ENCODE measurements at places on chromosomes 2 and 18. TPM values are rescaled to one million over a fixed set of nuclear protein-coding genes. Genes with fewer than 3 reads are reported as not detected.

DNA sequence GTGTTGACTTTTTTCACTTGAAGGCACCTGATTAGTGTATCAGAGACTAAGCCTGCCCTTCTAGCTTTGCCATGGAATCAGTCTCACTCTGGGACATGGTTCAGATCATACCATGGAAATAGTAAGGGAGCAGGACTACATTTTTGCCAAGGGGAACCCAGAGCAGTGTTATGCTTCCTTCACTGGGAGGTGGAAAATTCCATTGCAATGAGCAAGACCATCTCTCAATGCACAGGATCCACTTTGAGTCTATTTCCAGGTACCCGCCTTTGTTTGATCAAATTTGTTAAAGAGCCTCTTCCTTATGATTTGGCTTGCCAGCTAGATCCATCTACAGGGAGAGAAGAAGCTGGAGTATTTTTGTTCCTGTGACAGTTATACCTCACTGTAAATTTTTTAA is 395.8 kb downstream of the MTX2 start:
- DNase-seq: no peak

GRCh38 chr2:118835746-118836410 is 11.6 kb downstream of the EN1 start:
- no peak for DNase-seq

DNA sequence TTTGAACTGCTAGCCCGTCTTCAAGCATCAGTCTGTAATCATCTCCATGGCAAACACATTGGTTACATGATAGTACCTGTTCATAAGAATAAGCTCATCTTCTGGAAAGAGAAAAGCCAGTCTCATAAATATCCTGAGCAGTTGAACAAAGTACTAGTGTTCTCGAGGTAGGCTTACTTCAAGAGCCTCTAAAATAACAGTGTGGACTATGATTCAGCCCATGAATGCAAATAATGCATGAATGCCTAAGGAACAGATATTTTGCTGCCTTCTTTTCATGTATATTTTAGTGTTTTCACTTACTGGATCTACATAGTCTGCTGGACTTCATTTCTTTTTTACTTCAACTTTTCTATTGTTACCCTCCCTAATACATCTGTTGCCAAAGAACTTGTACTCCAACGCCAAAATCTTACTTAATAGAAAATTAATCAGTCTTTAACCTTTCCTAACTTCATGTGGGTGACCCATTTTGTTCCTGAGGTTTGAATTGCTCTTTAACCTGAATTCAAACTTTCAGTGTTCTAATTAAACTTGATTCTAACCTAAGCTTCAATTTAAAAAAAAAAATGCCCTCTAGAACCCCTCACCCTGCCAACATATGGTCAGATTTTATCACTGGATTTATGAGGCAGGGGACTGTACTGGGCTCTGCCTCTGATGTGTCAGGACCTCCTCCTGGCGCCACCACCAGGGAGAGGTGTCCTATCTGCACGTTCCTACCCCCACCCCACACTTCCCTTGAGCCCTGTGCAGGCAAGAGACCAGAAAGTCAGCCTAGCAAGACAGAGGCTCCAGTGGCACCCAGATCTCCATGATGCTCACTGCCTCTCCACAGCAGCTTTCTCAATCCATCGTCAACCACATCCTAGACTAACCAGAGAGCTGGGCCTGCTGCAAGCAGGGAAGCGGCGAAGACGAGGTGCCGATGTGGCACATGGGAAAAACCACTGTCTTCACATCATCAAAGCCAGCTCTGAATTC is 264.7 kb upstream of the ID2 start:
- DNase-seq: no peak

- DNase-seq: peak; percentile 46
These were observed 26.9 kb downstream of the C18orf63 start for GRCh38 chr18:74342416-74343043.

DNA sequence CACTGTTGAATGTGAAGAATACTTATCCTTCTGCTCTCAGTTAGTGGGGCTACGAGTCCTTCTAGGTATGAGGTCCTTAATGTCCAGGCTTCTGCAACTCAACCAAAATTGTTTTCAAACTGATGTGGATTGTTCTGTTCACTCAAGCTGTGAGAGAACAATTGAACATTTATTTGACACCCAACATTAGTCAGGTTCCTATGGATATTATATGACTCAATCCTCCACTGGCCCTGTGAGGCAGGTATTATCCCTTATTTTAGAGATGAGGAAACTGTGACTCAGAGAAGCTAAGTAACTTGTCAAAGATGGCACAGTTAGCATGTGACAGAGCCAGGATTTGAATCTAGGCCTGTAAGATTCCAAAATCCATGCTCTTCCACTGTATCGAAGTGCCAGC is 1.2 kb upstream of the LYG2 start:
- no peak for DNase-seq

Gene LBH
- total RNA-seq: 21.6 TPM

Gene ZSWIM2
- total RNA-seq: not detected

Gene FBLN7
- total RNA-seq: 1.9 TPM

Gene SATB2
- total RNA-seq: 8.5 TPM
